Cardiac septum (tissue), 1 donor: ENCODE measurements at places on chromosomes 1 and 21.

- no peak for DNase-seq
Observed at GRCh38 chr1:230194525-230194924, 127.5 kb downstream of the GALNT2 start.

GRCh38 chr1:22420455-22421053 lies 31.1 kb upstream of the ZBTB40 start:
- peak; percentile 89 for DNase-seq

DNA sequence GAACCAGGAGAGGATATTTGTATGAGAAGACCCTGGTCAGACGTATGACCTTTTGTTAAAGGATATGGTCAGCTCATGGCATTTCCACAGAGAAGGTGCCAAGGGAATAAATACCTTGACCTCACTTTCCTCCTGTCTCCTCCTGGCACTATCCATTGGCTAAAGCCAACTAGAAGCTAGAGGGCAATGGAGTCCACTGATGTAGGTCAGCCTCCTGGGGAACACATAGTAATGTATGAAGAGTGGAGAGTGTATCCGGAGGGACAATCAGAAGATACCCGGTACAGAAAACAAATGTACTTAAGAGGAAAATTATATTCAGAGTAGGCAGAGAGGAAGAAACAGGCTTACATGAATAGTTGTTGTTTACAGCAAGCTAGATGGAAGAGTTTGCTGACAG lies 698 bp upstream of the NTMT2 start:
- DNase-seq: no peak

- no peak for DNase-seq
Observed at GRCh38 chr1:53381790-53382401, 54.0 kb upstream of the LRP8 start.

- DNase-seq: no peak
Observed at GRCh38 chr1:207954104-207954503, 43.2 kb upstream of the CD34 start.

DNA sequence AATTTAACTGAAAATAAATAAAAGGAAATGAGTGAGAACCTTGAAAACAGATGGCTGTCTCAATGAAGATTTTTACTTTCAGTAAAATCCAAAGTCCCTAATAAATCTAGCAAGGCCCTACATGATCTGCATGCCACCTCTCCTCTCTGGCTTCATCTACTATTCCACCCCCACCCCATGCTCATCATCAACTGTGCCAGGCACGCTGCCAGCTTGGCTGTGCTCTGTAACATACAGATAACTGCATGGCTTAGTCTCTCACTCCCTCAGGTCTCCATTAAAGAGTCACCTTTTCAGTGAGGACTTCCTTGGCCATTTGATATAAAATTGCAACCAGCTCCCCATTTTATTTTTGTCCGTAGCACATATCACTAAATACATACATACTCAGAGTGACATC lies 26.7 kb downstream of the RGSL1 start:
- DNase-seq: no peak

DNA sequence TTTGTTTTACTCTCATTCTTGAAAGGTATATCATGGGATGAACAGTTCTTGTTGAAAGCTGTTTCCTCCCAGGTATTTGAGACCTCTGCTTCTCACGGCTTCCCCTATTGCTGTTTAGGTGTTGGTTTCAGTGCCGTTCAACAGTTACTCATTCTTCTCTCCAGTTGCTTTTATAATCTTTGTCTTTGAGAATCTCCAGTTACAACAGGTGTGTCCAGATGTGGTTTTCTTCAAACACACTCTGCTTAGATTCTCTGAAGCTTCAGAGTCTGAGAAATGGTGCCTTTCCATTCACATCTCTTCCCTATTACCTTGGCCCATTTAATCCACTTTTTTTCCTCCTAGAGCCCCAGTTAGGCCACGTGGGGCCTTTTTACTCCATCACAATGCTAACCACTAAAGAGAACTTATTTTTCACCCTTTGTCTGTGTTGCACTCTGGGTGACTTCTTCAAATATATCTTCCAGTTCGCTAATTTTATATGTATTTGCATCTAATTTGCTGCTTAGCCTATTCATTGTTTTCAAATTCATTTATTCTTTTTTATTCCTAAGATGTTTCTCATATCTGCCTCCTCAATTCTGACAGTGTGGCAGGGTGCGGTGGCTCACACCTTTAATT lies 46.7 kb upstream of the SLC19A1 start:
- DNase-seq: no peak

DNA sequence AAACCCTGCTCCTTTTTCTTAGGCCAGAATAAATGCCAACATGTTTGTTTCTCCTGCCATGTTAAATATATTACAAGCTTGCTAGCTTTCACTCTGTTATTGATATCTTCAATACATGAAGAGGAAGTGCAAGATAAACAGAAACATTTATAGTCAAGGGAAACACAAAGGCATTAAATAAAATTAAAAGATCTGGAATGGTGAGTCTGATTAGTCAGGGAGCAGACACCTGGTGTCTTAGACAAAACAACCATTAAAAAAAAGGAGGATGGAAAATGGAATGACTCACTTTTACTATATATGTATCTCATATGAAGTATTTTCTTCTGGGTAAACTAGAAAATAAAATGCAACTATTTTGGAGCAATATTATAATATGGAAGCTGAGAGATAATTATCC lies 123.3 kb downstream of the SMYD3 start:
- DNase-seq: no peak

DNA sequence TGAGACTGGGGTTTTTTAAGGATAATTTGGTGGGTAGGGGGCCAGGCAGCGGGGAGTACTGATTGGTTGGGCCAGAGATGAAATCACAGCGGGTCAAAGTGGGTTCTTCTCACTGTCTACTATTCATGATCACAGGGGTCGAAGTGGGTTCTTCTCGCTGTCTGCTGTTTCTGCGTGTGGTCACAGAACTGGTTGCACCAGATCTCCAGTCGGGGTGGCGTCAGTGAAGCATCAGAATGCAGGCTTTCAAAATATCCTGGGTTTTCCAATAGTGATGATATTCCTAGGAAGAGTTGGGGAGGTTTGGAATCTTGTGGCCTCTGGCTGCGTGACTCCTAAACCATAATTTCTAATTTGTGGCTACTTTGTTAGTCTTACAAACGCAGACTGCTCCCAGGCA lies 45.1 kb downstream of the TRPM2 start:
- DNase-seq: no peak

DNA sequence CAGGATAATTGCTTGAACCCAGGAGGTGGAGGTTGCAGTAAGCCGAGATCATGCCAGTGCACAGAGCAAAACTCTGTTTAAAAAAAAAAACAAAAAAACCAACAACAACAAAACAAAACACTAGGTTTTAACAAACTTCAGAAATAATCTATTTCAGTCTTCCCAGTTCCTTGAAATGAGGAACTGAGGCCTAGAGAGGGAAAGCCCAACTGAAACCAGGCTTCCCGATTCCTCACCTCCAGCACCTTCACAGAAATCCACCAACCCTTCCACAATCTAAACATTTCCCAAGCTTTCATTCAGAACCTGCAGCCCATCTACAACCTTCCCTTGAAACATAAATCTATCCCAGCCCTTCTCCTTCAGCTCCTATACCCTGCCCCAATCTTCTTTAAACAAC lies 612 bp upstream of the CD52 start:
- DNase-seq: no peak

GRCh38 chr1:244545511-244545910 lies 84.4 kb downstream of the CATSPERE start:
- DNase-seq: no peak

GRCh38 chr21:45542667-45543370 lies 579 bp upstream of the SLC19A1 start:
- peak; percentile 78 for DNase-seq

DNA sequence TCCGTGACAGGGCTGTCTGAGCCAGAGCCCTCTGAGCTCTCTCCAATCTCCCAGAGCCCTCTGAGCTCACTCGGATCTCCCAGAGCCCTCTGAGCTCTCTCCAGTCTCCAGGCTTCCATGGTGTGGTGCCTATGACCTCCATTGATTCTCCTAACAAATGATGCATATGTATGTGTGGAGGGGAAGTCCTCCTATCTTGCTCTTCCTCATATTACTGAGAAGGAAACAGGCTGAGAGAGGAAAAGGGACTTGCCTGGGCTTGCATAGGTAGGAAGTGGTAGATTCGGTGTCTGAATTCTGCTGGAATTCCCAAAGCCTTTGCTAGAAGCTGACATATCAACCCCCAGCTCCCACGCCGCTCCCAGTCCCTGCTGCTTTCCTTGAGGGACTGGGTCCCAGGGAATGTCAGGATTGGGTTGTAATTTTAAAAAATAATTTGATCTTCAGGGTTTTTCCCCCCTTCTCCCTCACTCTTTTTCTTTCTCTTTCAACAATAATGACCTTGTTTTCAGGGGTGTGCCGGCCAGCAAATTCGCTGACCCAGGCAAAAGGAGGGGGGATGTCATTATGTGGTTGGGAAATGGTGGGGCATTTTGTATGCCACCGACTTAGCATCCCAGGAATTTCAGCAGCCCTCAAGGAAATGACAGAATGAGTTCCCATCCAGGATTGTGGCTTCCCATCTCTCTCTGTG lies 42.3 kb upstream of the RUNX3 start:
- DNase-seq: no peak

GRCh38 chr21:31351438-31351837 lies 7.4 kb upstream of the TIAM1 start:
- DNase-seq: no peak

- no peak for DNase-seq
Observed at GRCh38 chr1:231708394-231708793, 81.8 kb downstream of the DISC1 start.

- peak; percentile 9 for DNase-seq
Observed at GRCh38 chr1:35574655-35575415, 1.7 kb downstream of the TFAP2E start.

DNA sequence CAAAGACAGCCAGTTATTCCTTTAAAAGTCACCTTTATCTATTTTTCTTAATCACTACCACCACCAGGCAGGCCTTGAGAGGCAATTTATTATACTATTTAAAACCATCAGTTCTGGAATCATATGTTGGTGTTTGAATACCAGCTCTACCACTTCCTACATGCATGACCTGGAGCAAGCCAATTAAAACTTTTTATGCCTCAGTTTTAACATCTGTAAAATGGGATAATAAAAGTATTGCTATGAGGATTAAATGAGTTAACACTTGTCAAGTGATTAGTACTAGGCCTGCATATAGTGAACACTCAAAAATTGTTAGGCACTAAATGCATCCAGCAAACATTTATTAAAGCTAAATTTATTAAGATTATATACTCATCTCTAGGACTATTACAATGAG lies 49.2 kb upstream of the ADORA3 start:
- DNase-seq: no peak

GRCh38 chr1:230270559-230271281 lies 155.4 kb downstream of the PGBD5 start:
- DNase-seq: no peak

- DNase-seq: no peak
Observed at GRCh38 chr1:13585612-13585991, 2.0 kb downstream of the PDPN start.

GRCh38 chr1:220983877-220984635 lies 104.8 kb downstream of the HLX start:
- no peak for DNase-seq

DNA sequence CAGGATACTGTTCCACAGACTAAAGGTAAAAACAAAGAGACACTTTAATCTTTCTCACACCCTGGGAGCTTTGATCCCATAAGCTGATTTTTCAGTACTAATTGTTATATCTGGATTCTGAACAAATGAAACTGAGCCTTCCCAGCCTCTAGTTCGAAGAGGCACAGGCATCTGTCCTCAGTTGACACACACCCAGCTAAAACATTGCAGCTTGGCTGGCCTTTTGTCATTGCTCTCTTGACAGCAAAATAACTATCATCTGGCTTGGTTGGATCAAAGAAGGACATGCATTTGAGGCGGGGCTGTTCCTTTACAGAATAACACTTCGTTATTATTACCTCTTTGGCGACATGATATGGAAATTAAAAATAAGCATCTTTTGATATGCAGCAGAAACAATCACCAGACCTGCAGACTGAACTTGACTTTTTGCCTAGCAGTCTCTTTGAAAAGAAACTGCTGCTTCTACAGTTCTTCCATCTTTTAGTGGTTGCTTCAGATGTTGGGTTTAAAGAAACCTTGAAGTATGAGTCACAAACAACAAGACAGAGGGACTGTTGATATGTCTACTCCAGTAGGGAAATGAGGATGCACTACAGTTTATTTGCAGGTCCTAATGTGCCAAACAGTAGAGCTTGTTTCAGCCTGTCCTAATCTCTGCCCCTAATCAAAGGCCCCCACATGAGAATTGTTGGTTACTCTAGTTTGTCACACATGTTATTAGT lies 166.5 kb downstream of the TPR start:
- DNase-seq: no peak
